ENCODE measurements at places on chromosomes 4 and X.
A peak's percentile ranks its signal among the peaks of the same experiment; 100 is the strongest.

GRCh38 chrX:42824541-42824940, 46.6 kb upstream of the PPP1R2C start:
- ATAC-seq = no peak

GRCh38 chrX:53729751-53730150, 43.2 kb upstream of the HUWE1 start:
- no peak for ATAC-seq

DNA sequence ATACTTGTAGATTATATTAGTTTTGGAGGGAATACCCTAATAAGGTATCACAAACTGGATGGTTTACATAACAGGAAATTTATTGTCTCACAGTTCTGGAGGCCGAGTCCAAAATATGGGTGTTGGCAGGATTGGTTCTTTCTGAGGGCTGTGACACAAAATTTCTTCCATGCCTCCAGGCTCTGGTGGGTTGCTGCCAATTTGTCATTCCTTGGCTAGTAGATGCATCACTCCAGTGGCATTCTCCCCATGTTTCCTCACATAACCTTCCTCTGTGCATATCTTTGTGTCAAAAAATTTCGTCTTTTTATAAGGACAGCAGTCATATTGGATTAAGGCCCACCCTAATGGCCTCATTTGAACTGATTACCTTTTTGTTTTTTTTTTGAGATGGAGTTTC, 49.3 kb downstream of the APELA start:
- ATAC-seq = no peak

GRCh38 chr4:137635601-137636000, 103.3 kb upstream of the PCDH18 start:
- ATAC-seq = no peak

GRCh38 chr4:140186651-140187315, 32.8 kb upstream of the MAML3 start:
- ATAC-seq = peak; percentile 99

DNA sequence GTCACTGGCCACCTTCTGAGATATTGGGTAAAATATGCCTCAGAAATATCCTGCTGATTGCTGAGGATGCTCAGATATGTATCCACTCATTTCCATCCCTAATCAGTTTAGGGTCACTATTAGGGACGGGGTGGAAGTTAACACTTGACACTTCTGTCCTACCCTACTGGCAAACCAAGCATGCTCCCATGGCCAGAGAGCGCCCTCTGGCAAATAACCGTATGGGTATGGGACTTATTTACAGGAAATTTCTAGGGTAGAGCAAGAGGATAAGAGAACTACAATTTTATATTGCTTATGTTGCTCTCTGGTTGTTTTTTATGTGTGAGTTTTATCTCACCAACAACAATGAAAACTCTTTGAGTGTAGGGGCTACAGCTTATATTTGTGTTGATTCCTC, 86.8 kb upstream of the TSPAN7 start:
- no peak for ATAC-seq

- no peak for ATAC-seq
Measured at GRCh38 chrX:144335402-144335801, 451.5 kb downstream of the UBE2NL start.

- no peak for ATAC-seq
Measured at GRCh38 chr4:4226606-4227438, at the start of gene OTOP1. OTOP1 (minus strand) TSS chr4:4226929; CDS start chr4:4226864, 65 bp downstream.

DNA sequence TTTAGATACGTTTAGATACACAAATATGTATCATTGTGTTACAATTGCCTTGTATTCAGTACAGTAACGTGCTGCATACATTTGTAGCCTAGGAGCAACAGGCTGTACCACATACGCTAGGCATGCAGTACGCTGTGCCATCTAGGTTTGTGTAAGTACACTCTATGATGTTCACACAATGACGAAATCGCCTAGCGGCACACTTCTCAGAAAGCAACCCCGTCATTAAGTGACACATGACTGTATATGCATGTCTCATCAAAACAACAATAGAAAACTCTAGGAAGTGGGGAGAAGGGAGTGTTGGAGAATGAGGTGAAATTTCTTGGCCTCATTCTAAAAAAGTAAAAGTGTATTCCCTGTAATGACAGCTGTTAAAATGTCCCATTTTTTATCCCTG, 32.7 kb downstream of the CCDC149 start:
- no peak for ATAC-seq

DNA sequence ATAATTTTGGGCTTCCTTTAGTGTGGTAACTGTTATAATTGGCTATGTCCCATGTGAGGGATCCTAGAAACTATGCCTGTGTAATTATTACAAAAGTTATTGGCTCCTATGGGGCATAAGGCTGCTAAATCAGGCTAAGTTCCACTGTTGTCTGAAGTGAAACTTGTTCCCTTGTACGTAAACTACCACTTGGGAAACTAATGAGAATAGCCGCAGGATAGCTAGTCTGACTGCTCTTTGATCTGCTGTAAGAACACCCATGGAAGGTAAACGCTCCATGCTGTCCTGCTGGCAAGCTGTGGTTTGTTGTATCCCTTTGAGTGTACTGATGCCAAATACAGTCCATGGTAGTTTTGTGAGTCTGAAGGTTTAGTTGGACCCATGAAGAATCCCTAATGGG, 9.3 kb upstream of the MAOA start:
- ATAC-seq = no peak

DNA sequence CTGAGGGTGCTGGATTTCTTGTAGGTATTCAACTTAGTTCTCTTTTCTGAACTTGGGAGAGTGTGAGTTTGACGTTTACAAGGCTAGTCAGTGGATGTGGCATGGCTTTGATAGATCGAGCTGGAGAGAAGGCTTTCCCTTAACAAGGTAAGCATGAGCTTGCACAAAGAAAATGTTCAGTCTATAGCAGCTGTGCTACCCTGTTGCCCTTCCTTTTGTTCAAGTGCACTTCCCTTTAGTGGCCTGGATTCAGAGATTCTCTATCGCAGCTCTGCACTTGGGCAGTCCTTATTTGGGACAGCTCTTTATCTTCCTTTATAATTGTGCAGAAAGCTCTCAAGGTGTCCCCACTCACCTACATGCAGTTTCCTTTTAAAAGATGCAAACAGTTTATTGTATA, 198.0 kb downstream of the ARHGAP24 start:
- no peak for ATAC-seq

- ATAC-seq = no peak
Measured at GRCh38 chr4:78653655-78654054, 102.1 kb downstream of the ANXA3 start.

DNA sequence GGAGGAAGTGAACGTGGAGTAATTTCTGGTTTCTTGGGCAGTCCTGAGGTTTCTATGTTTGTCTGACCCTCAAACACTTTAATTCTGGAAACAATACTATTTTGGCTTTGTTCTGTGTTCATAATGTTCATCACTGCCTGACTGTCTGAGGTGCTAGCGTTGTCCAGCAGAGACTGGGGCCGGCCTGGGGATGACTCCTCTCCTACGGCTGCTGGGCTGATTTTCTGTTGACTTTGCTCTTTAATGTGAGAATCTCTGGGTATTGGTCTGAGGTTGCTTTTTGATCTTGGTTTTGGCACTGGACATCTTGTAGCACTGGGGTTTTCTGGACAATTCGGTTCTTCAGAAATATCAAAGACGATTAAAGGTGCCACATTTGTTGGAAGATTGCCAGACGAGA, 75.8 kb downstream of the RPS3A start:
- no peak for ATAC-seq

- ATAC-seq = no peak
Measured at GRCh38 chrX:133265331-133265730, 47.2 kb upstream of the TFDP3 start.

GRCh38 chr4:186807808-186808629, 84.4 kb upstream of the FAT1 start:
- peak; percentile 23 for ATAC-seq

DNA sequence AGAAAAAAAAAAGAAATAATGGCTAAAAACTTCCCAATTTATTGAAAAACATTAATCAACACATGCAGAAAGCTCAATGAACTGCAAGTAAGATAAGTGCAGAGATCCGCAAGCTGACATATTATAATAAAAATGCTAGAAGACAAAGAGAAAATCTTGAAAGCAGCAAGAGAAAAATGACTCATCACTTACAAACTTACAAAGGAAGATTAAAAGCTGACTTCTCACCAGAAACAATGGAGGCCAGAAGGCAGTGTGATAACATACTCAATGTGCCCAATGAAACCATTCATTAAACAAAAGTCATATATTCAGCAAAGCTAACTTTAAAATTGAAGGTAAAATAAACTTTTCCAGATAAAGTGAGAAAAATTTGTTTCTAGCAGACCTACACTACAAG, 7.3 kb upstream of the BRWD3 start:
- ATAC-seq = no peak

GRCh38 chrX:110008011-110008635, 5.2 kb downstream of the TMEM164 start:
- ATAC-seq = no peak

GRCh38 chr4:26048950-26049349, 134.9 kb downstream of the SMIM20 start:
- no peak for ATAC-seq

- ATAC-seq = no peak
Measured at GRCh38 chr4:96698831-96699230, 858.9 kb downstream of the PDHA2 start.

- no peak for ATAC-seq
Measured at GRCh38 chr4:80732010-80732409, 298.5 kb upstream of the BMP3 start.

DNA sequence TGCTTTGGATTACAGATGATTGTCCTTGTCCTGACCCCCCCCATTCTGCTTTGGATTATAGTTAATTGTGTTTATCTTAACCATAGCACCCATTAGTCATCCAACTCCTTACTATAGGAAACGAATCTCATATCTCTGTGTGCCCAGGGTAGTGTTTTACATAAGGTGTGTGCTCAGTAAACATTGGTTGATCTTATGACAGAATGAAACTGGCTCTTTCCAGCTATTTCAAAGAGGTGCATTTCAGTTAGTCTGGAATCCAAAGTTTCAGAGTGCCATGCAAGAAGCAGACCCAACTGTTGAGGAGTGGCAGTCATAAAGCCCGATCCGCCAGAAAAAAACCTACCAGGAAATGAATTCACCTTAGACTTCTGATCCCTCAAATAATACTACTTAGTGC, 14.7 kb downstream of the TRIM2 start:
- ATAC-seq = peak; percentile 55

DNA sequence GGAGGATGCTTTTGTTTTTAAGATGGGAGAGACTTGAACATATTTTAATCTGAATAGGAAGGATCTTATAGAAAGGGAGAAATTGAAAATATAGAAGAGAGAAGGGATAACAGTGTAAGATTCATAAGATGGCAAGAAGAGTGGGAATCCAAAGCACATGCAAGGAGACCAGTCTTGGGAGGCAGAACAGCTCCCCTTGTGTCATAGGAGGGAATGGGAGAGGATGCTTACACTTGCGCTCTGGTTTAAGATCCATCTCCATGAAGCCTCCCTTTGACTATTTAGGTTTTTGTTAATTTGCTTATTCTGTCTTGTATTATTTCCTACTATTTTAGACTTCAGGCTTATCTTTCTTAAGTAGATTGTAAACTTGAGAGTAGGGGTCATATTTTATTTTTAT, 42.7 kb downstream of the KIF4A start:
- no peak for ATAC-seq

- ATAC-seq = no peak
Measured at GRCh38 chrX:135200297-135200696, 29.1 kb upstream of the CT55 start.

- peak; percentile 58 for ATAC-seq
Measured at GRCh38 chr4:67320645-67321044, 224.7 kb downstream of the CENPC start.

DNA sequence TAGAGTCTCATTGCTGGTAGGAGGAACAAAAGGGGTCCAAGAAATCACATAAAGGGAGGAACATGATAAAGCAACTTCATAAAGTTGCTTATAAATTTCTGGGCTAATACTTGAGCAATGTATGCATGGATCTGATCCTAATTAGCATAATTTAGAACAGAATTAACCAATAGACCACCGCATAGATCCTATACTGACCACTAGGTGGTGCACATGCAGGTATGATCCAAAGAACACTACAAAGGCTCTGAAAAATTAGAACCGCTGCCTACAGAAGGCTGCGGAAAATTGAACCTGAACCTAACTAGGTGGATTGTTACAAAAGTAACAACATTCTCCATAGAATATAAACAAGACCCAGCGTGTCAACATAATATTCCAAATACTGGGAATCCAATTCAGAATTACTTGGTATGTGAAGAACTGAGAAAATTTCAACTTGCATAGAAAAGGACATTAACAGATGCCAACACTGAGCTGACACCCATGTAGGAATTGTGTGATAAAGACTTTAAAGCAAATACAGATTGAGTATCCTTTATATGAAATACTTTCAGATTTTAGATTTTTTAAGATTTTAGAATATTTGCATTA, 23.3 kb downstream of the BRCC3 start:
- ATAC-seq = peak; percentile 59

DNA sequence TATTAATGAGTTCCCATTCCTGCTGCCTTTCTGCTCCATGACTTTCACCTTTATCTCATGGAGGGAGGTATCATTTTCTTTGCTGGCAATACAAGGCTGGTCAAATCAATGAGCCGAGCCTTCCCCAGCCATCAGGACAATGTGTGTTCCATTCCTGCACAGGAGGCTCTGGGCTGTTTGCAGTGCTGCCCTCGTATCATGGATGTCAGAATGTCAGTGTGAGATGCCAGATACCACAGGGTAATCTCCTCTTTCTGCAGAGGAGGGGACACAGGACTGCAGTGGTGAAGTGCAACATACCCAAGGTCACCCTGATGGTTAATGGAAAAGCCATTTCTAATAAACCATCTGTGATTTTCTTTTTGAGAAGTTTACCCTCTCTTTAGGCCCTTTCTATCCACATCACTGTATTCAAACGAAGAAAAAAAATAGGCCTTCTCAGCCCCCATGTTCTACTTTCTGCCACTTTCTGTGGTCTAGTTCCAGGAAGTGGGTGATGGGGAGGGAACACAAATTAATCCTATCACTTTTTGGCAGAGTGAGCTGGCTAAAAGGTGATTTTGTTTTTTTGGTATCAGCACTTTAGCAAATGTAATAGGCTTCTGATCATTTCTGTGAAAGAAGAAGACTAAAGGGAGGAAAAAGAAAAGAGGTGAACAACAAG, 490.2 kb upstream of the BOD1L1 start:
- ATAC-seq = no peak

GRCh38 chrX:13654116-13654515, 1.2 kb downstream of the TCEANC start:
- ATAC-seq = no peak

- no peak for ATAC-seq
Measured at GRCh38 chrX:103400931-103401330, 24.6 kb downstream of the BEX3 start.

All from esophagus mucosa (tissue), 1 donor.